ELF-1 (cell line): ENCODE measurements at places on chromosomes 16 and 17.
A peak's percentile ranks its signal among the peaks of the same experiment; 100 is the strongest.

- DNase-seq = peak; percentile 16
Observed at GRCh38 chr16:20084624-20085226, 11.0 kb upstream of the GPR139 start.

GRCh38 chr16:3915426-3916260 lies 35.1 kb upstream of the CREBBP start:
- no peak for DNase-seq

GRCh38 chr16:9138731-9139501 lies 47.5 kb downstream of the HAPSTR1 start:
- DNase-seq = peak; percentile 83

DNA sequence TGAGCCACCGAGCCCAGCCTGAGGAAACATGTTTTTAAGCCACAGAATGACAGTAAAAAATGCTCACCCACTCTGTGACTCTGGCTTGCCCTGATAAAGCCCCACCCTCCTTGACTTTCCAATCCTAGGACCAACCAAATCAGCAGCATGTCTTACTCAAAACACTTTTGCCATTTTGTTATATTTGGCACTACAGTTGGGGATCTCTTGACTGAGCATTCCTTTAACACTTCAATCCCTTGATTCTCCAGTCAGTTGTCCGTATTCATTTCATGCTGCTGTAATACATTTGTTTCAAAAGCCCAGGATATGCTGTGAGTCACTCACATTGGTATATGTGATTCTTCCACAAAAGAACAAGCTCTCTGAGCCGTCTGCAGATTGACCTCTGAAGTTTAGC lies 8.2 kb downstream of the MYH3 start:
- DNase-seq = no peak

DNA sequence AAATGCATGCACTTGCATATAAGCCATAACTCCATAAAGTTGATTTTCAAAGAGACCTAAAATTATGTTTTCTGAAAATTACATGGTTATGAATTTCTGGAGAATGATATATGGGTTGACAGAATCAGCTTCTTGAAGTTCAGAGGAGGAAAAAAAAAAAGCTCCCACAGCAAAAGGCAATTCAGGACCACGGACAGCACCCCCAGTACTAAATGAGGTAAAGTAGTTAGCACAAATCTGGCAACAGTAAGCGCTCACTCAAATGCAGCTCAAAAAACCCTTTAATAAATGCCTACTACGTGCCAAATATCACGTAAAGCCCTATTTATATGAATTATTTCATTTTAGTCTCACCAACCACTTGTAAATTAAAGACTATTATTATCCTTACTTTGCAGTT lies 135.2 kb downstream of the SHISA9 start:
- peak; percentile 49 for DNase-seq
